ENCODE measurements at places on chromosomes 3 and 15.

- DNase-seq: no peak
Observed at GRCh38 chr15:69784798-69785566, 312.7 kb downstream of the TLE3 start.

- DNase-seq: no peak
Observed at GRCh38 chr3:66860771-66861170, 137.3 kb upstream of the KBTBD8 start.

GRCh38 chr3:72082186-72082715 lies 297.3 kb upstream of the PROK2 start:
- no peak for DNase-seq

DNA sequence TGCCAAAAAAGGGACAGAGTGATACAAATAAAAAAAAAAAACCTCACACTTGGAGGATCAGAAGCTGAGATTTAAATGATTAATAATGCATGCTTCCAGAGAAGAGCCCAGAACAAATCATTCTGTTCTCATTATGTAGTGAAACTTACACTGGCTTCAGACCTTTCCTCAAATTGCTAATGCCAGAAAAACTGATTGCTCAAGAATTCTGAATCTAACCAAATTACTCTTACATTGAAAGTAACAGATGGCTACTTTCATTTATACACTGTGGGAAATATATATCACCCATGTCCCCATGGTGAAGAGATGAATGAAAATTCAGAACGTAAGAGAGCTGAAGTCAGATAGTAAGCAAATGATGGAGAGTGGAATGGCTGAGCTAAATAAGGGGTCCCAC lies 85.9 kb upstream of the NSMCE3 start:
- DNase-seq: no peak

GRCh38 chr15:81025721-81026370 lies 25.1 kb downstream of the TLNRD1 start:
- no peak for DNase-seq

DNA sequence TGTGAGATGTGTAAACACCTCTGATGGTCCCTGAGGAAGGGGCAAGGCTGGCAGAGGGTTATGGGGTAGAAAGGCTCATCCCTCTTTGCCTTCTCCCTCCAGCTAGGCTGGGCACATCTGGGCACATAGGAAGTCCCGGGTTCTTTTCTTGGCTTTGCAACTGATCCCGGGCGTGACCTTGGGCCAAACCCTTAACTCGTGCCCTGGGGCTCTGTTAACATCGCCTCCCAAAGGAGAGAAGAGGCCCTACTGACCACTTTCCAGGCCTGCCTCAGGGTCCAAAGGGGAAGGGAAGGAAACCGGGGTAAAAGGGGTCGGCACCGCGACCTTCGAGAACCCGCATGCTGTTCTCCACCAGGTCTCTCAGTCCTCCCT lies 549 bp downstream of the C3orf18 start:
- no peak for DNase-seq

GRCh38 chr3:193016437-193016901 lies 98.8 kb upstream of the MB21D2 start:
- no peak for DNase-seq

DNA sequence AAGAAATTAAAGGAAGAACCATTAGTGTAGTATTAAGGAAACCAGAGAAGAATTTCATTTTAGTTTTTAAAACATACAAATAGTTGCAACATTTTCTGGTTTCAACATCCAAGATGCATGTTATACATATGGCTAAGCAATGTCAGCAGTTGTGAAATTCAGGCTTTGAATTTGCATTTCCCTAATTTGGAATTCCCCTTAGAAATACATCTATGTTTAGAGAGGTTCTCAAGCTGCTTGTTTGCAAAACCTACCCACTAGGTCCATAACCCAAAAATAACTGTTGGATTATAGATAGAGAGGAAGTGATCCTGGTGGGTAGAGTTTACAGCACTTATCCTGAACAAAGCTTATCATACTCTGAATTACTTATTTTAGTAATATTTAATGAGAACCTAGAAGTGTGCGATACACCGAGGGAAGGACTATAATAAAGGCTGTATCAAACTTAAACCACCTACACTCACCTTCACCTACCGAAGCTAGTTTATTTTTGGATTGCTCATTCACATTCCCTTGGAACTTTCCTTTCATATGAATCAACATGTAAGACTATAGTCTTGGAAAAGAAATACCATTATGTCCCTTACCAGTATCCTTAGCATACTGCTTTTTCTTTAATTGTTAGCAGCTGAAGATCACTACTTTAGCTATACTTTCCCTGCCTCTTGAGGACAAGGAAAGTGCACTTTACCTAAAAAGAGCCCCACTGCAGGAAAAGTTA lies 60.6 kb downstream of the CHAC1 start:
- no peak for DNase-seq

DNA sequence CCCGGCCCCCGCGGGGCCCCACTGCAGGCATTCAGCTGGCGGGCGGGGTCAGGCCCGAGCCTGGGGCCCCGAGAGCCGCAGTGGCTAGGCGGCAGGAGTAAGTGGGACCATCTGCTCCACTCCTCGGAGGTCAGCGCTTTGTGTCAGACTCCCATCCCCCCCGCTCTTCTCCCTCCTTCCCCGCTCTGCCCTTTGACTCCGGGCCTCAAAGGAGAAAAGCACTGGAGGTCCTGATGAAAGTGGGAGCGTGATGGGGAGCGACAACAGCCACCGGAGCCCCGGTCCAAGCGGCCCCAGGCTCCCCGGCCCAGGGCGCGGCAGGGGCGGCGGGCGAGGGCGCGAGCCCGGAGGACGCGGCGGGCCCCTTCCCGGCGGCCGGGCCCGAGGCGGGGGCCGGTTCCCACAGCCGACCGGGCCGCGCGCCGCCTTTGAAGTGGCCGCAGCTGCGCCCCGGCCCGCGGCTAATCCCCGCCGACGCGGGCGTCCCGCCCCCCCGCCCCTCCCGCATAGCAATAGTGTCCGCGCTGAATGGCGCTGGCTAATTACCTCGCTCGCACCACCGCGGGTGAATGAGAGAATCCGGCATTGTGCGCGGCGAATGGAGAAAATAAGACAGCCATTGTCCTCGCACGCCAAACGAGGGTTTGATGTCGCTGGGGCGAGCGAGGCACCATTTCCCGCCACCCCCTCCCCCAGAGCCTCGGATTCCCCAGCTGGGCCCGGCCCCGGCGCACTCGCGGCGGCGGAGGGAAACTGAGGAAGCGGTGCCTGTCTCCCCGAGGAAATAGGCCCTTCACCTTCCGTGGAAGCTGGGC lies 22.4 kb downstream of the IGDCC3 start:
- no peak for DNase-seq

GRCh38 chr15:82045179-82045891 lies 483 bp downstream of the MEX3B start:
- DNase-seq: peak; percentile 10

- peak; percentile 4 for DNase-seq
Observed at GRCh38 chr15:72599855-72600464, 54.5 kb upstream of the GOLGA6B start.

- DNase-seq: no peak
Observed at GRCh38 chr15:43483297-43484128, 9.4 kb downstream of the TP53BP1 start.

- DNase-seq: no peak
Observed at GRCh38 chr15:41886741-41887140, 7.1 kb downstream of the SPTBN5 start.

DNA sequence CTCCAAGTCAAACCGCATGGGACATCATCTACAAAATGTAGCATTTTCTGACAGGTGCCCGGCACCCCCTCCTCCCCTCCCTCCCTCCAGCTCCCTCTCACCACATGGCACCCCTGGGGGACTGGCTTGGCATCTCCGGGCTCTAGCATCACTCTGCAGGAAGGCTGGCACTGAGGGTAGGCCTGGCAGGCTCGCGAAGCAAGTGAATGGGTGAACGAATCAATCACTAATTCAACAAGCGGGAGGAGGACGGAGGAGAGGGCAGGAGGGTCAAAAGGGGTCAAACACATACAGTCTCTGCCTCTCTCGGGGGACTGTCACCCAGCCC lies 155.7 kb downstream of the NUP210 start:
- no peak for DNase-seq

GRCh38 chr15:49255966-49256759 lies 86.1 kb downstream of the GALK2 start:
- DNase-seq: no peak

- no peak for DNase-seq
Observed at GRCh38 chr3:65617787-65618186, 420.9 kb downstream of the MAGI1 start.

DNA sequence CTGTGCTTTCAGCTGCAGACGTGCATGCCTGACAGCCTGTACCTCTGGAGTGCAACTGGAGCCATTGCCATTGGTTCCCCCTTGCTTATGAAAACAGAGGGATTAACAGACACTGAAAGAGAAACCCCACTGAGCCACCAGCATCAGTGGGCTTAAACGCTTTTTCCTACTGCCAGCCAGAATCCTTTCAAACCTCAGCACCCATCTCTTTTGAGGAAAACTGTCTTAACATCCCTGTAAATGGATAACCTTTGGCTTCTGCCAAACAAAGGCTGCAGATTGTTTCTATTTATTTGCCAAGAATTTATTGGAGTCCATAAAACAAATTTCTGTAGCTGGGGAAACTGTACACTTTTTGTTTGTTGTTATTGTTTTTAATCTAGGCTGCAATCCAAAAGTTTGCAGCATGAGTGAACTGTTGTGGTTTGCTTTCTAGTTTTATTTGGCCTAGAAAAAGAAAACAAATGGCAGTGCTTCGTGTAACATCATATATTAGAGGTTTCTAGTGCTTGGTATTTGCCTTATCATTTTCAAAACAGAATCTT lies 369.2 kb upstream of the IL12A start:
- no peak for DNase-seq

- no peak for DNase-seq
Observed at GRCh38 chr3:184067573-184068055, 14.8 kb downstream of the HTR3C start.

DNA sequence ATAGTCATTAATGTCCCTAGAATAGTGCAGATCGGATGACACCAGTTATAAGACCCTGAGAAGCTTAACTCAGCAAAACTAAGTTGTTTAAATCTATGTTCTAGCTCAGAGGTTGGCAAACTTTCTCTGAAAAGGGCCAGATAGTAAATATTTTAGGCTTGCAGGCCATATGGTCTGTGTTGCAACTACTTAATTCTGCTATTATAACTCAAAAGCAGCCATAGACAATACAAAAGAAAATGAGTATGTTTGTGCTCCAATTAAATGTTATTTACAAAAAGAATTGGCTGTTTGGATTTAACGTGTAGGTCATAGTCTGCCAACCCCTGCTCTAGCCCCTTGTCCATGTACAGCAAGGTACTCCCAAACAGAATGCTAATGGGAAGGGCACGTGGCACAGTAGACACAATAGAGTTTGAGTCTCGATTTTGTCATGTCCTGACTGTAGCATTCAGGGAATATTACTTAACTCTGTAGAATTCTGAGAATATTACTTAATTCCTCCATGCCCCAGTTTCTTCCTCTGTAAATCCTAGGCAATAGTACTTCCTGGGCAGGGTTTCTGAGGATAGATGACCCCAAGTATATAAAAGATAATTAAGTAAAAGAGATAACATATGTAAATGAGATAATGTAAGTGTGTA lies 70.5 kb upstream of the ATP2C1 start:
- no peak for DNase-seq

DNA sequence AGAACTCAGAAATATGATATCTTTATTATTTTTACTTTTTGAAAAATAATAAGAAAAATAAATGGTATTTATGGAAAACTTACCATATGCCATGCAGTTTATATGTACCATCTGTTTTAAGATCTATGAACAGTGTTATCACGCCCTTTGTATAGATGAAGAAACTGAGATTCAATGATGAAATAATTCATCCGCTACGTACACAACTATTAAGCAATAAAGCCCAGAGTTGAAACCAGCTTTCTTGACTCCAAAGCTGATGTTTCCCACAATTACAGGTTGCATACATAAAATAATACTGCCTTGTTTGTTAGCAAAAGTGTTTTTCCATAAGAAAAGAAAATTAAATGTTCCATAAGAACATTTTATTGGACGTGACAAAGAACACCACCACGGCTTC lies 67.2 kb upstream of the BCL6 start:
- no peak for DNase-seq

- no peak for DNase-seq
Observed at GRCh38 chr15:41774882-41775417, 666 bp downstream of the MAPKBP1 start.

DNA sequence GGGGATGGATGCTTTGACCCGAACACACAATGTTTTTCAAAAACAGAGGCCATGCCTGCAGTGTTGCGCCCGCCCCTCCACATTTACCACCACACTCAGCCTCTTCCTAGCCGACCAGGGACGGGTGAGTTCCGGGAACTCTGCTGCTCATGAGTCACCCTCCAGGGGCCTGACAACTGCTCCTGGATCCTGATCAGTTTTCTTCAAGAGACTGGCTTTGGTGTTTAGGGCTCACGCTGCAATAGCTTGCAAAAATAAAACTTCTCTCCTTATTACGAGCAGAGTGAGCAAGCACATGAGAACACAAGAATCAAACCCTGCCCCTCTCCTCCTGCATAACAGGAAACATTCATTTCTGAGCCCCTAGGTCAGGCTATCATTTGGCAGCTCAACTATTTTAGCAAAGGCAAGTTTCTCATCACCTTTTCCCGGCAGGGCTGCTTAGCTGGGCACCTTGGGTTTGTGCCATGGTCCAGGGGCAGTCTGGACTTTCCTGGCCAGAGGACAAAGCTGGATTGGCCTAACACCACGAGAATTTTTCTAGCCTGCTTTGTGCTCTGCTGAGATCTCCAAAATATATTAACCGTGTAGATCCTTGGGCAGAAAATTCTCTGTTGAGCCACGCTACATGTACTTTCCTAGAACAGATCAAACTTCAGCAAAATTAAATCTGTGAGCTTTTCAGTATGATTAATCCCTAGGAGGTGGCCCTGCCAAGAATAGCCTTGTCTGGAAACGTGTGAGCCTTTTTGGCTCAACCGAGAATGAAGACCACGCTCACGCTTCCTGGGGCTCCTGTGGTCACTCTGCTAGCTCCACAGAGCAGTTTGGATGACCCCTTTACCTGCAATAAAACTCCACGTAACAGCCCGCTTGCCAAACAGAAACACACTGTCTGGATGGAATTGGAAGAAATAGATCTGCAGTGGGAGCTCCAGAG lies 52.7 kb upstream of the SPATA12 start:
- DNase-seq: peak; percentile 18

- no peak for DNase-seq
Observed at GRCh38 chr3:46999516-47000197, 20.2 kb downstream of the NBEAL2 start.

All from activated CD4-positive, alpha-beta T cell treated with anti-CD3 and anti-CD28 coated beads for 4 hours (primary cell).